EL (cell line): ENCODE measurements at places on chromosomes 13 and 19.

- peak; percentile 88 for DNase-seq
Observed at GRCh38 chr19:56538254-56538760, 441 bp upstream of the ZFP28 start.

DNA sequence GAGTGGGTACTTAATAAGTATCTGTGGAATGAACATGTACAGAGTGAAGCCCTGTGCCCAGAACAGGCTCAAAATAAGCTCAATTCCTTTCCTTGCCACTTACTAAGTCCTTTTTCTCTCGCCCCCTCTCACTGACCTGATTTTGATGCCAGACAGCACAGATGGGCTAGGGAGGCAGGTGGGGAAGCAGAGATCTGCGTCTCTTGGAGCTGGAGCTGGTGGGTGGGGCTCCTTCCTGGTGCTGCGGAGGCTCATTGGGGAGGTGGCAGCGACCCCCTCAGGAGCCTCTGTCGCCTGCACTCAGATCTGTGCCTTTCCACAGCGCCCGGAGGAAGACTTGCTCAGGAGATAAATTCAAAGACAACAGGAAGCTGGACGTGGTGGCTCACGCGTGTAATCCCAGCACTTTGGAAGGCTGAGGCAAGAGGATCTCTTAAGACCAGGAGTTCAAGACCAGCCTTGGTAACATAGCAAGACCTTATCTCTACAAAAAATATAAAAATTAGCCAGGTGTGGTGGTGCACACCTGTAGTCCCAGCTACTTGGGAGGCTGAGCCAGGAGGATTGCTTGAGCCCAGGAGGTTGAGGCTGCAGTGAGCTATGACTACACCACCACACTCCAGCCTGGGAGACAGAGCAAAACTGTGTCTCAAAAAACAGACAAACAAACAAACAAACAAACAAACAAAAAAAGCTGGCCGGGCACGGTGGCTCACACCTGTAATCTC lies 14.6 kb downstream of the AKT2 start:
- no peak for DNase-seq

- DNase-seq: no peak
Observed at GRCh38 chr13:111604097-111604496, 283.7 kb downstream of the TEX29 start.

DNA sequence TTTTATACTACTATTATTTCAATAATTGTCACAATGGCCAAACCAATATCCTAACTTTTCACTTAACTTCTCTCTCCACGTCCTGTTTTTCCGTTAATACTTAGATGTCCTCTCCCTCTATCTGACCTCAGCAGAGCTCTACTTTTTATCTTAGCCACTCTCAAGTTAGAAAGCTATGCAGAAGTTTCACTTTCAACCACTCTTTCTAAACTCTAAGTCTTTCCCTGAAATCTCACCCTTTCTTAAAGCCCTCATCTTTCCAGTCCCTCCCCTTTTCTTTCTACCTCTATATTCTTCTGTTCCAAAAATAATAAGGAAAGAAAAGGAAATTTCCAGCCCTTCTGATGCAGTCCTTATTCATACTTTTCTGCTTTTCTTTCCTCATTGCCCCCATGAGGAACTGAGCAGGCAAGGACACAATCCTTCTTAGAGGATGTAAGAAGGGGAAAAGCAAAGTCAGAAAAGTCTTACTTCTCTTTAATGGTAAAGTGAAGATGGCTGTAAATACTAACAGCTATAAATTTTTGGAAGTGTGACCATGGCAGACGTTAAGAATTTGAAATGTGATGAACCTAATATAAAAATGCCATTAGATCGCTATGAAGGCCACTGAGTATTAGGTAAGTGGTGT lies 23.0 kb downstream of the FAM216B start:
- no peak for DNase-seq

DNA sequence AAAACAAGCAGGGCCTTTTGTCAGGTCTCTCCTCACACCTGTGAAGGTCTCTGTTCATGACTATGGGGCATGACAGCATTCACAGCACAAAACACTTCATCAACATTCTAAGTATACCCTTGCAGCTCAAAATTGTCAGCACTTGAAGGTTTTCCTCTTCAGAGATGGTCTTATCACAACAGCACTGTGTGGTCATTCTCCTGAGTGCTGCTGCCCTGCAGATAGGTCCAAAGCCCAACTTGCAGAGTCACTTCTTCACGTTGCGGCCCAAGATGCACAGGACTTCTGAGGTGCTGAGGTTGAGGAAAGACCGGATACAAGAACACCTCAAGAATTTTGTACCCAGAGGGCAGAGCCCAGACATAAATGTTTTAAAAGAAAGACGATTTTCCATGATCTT lies 574.5 kb downstream of the UQCRFS1 start:
- DNase-seq: no peak
